ENCODE measurements at places on chromosomes 1 and 21.
A peak's percentile ranks its signal among the peaks of the same experiment; 100 is the strongest.

- H3K27me3 ChIP-seq = no peaks in the 10 kb centered on the region
- DNase-seq = no peak
- peaks cover 4% of the 10 kb centered on the region for H3K4me1 ChIP-seq
- H3K4me3 ChIP-seq = no peak overlapping the region
- no peak overlapping the region for H3K27ac ChIP-seq
Observed at GRCh38 chr1:43370564-43370963, 2.8 kb upstream of the ELOVL1 start.

DNA sequence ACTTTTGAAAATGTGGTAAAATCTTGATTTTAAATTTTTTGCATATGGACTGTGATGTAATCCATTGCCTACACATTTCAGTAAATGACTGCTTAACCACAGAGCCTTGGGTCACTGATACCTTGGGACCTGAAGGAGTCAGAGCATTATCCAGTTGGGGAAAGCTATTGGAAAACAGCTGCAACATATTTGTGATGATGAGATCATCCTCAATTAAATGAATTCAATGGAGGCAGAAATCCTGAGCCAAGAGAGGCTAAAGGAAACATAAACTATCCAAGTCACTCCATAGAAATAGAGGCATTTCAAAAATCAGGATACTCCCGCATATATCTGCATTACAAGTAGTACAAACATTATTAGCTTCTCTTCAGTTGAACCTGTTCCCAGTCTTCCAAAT lies 99.8 kb upstream of the PRMT6 start:
- no peak overlapping the region for H3K4me3 ChIP-seq
- no peak for DNase-seq
- H3K27ac ChIP-seq = no peak overlapping the region

DNA sequence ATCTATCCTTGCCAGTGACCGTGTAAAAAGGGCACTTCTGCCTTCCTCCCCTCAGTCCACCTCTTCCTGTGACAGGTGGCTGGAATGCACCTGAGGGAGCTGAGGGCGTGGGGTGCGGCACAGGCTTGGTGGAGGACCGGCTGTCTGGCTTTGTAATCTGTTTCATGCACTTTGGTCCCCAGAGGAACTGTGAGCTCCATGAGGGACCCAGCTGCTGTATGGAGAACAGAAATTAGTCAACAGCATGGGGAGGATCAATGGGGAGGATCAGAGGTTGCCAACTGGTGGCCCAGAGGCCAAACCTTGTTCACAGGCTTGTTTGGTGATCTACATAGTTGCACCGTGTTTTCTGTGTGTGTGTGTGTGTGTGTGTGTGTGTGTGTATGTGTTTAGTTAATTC lies 19.0 kb upstream of the LUZP1 start:
- H3K27me3 ChIP-seq = no peaks in the 10 kb centered on the region
- DNase-seq = no peak
- H3K4me3 ChIP-seq = no peak overlapping the region
- no peak overlapping the region for H3K27ac ChIP-seq
- no peaks in the 10 kb centered on the region for H3K4me1 ChIP-seq

- H3K4me1 ChIP-seq = no peaks in the 10 kb centered on the region
- H3K4me3 ChIP-seq = peak overlapping the region; percentile 100
- peaks cover 29% of the 10 kb centered on the region for H3K36me3 ChIP-seq
Observed at GRCh38 chr1:241637604-241638003, 2.6 kb downstream of the CHML start.

GRCh38 chr1:245475961-245476516 lies 321.3 kb downstream of the KIF26B start:
- H3K27me3 ChIP-seq = no peaks in the 10 kb centered on the region

DNA sequence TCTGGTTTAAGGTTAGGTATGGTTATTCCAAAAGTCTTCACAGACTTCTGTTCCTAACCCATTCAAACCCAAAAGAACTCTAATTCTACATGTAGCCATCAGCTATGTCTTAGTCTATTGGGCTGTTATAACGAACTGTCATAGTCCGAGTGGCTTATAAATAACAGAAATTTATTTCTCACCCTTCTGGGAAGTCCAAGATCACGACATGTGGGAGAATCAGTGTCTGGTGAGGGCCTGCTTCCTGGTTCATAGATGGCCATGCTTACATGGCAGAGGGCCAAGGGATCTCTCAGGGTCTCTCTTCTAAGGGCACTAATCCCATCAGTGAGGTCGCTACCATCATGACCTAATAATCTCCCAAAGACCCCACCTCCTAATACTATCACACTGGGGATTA lies 103.0 kb upstream of the PPP2R5A start:
- no peak overlapping the region for H3K4me3 ChIP-seq
- no peak overlapping the region for H3K27ac ChIP-seq
- H3K4me1 ChIP-seq = no peaks in the 10 kb centered on the region

Data from H1 (cell line).